NCI-H69 (cell line): ENCODE measurements at places on chromosomes 13 and 19.

- peak; percentile 11 for DNase-seq
These were observed 106.1 kb upstream of the DOCK9 start for GRCh38 chr13:99083981-99084380.

- DNase-seq: no peak
These were observed 193.2 kb downstream of the POU4F1 start for GRCh38 chr13:78410164-78410563.

- no peak for DNase-seq
These were observed 3.6 kb downstream of the ONECUT3 start for GRCh38 chr19:1756705-1757465.

- no peak for DNase-seq
These were observed 283.0 kb downstream of the SHISA2 start for GRCh38 chr13:25768838-25769237.

DNA sequence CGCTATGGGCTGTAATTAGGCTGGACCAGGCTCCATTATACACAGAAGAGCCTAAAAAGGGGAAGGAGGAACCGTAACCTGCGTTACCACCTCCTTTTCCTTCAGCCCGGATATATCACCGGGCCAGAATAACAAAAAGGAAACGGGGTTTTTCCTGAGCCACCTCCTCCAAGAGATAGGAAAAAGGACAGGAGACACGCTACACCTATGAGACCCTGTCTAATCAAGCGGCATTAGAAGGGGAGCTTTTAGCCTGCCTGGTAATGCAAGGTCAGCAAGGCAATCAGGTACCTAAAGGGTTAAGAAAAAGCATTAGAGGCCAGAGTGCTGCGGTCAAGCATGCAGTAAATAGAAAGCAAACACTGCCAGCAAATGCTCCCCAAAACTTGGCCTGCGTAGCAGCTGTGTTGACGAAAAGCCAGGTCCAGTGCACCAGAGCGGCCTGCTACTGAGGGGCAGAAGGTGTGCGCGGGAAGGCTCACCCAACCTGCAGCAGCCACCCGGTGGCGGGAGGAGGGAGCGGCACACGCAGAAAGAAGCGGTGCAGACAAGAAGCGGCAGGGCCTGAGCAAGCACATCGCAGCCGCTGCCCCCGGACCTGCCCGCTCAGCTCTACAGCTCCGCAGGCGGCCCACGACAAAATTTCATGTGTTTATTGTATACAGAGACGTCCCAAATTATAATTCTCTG lies 1466.1 kb downstream of the UQCRFS1 start:
- peak; percentile 16 for DNase-seq

- DNase-seq: no peak
These were observed 15.3 kb upstream of the ARHGEF18 start for GRCh38 chr19:7333198-7334118.

GRCh38 chr19:35118268-35119020 lies 2.8 kb downstream of the FXYD3 start:
- peak; percentile 41 for DNase-seq

GRCh38 chr13:74229242-74229641 lies 95.0 kb upstream of the KLF12 start:
- DNase-seq: no peak

DNA sequence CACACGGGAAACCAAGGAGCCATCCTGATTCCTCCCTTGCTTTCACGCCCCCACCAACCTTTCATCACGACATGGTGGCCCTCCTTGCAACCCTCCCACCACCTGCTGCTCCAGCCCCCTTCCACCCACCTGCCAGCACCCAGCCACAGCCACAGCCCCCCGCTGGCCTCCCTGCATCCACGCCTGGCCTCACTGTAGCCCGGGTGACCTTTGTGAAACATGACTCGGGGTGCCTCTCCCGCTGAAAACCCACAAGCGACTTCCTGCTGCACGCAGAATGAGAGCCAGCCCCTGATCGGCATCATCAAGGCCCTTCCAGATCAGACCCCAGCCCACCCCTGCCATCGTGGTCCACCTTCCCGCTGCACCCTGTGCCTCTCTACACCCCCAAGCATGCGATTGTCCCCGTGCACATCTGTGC lies 14.9 kb downstream of the POP4 start:
- no peak for DNase-seq

DNA sequence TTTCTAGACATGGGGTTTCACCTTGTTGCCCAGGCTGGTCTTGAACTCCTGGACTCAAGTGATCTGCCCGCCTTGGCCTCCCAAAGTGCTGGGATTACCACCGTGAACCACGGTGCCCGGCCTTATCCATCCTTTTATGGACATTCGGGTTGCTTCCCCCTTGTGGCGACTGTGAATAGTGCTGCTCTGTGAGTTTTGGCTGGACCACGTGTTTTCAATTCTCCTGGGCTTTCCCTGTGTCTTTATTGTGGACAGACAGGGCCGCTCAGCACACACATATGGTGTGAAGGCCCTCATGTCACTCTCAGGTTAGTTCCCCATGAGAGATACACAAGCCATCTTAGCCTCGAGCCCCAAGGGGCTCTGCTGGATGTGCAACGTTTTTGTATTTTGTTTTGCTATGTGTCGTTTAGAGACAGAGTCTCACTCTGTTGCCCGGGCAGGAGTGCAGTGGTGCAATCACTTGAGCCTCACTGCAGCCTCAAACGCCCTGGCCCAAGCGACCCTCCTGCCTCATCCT lies 40.5 kb downstream of the MAU2 start:
- DNase-seq: peak; percentile 94

DNA sequence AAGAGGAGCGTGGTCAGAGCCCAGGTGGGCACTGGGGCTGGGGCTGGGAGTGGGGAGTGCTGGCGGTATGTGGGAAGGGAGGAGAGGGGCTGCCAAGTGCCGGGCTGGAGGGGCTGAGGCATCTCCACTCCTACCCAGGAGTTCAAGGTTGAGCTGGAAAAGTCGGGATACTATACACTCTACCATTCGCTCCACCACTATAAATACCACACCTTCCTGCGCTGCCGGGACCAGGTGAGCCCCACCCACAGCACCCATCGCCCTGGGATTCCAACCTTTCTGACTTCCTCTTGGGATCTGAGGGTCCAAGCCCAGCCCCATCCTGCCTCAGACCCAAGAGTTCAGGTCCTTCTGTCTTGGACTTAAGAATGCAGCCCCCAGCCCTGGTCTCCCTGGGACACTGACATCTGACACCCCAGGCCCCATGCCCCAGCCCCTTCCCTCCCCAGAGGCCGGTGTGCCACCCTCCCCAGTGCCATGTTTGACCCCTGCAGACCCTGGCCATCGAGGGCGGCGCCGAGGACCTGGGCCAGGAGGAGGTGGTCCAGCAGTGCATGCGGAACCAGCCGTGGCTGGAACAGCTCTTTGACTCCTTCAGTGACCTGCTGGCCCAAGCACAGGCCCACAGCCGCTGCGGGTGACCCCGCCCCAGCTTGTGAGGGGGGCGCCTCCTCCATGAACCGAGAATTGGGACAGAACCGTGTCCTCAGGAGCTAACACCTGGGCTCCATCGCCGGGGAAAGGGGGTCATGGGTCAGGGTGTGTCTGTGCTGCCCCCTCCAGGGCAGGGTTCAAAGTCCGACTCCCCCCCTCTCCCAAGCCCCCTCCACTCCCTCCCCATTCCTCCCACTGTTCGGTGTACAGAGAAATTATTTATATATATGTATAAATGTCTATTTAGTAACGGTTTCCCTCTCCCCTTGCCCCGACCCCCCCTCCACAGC lies 14.7 kb downstream of the RRAS start:
- DNase-seq: no peak

- no peak for DNase-seq
These were observed 69.2 kb upstream of the TM9SF2 start for GRCh38 chr13:99431927-99432608.

GRCh38 chr13:113499936-113500335 lies 9.4 kb upstream of the DCUN1D2 start:
- DNase-seq: no peak

DNA sequence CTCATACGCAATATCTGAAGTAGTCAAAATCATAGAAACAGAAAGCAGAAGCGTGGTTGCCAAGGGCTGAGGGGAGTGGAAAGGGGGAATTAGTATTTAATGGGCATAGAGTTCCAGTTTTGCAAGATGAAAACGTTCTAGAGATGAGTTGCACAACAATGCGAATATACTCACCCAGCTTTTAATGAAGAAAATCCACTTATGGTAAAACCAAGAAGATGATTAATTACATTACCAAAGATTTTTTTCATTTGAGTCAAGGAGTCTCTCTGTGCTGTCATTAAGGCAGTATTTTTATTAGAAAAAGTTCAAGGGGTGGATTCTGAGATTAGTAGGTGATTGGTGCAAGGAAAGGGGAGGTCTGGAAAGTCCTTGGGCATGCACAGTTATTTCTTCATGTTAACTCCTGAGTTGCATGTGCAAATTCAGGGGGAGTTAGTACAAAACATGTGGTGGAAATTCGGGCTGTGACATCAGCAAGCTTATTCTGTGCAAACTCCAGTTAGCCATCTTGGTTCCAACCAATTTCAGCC lies 6.9 kb upstream of the CBY2 start:
- no peak for DNase-seq

DNA sequence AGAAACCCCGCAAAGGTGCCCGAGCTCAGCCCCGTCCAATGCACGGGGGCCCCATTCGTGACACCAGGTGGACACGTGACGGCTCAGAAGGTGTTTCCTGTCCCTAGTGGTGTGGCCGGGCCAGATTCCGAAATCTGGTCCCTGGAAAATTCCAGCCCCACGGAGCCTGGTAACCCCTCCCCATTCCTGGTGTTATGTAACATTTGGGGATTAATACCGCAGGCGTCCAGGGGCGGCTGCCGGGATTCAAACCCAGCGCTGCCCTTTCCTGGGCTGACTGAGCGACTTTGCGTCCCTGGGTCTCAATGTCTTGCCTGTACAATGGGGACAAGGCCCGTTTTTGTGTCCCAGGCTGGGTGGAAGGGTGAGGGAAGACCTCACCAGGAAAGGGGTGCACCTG lies 1.0 kb upstream of the PLK5 start:
- no peak for DNase-seq

GRCh38 chr13:99256283-99256682 lies 1.9 kb downstream of the GPR18 start:
- no peak for DNase-seq

GRCh38 chr19:4284176-4284958 lies 5.3 kb downstream of the SHD start:
- DNase-seq: peak; percentile 75

DNA sequence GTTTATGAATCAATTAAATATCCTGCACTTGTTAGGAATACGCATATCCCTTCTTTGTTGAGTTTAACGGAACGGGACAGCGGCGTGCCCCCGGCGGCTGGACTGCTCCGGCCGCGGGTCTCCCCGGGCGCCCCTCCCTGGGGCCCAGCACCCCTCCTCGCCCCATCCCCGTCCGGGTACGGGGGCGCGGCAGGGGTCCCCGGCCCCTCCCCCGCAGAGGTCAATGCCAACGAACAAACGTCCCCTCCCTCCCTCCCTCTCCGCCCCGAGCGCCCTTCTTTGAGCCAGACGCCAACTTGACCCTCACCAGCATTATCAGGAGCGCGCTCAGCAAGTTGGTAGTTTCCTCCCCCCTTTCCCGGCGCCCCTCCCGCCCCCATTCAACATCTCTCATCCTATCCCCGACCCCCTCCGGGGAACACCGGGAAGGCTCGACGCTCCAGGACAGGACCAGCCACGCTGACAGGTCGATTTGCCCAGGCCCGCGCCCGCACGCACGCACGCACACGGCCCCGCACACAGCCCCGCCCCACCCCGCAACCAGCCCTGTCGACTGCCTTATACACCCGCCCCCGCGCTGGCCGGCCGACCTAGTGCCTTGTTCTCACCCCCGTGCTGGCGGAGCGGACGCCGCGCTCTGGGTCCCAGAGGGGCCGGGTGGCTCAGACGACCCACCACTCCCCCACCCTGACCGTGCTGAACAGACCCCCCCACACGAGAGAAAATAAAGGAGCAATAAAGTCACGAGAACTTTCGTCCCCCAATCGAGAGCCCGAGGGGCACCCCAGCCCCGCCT lies 5.0 kb downstream of the LYL1 start:
- DNase-seq: peak; percentile 36

DNA sequence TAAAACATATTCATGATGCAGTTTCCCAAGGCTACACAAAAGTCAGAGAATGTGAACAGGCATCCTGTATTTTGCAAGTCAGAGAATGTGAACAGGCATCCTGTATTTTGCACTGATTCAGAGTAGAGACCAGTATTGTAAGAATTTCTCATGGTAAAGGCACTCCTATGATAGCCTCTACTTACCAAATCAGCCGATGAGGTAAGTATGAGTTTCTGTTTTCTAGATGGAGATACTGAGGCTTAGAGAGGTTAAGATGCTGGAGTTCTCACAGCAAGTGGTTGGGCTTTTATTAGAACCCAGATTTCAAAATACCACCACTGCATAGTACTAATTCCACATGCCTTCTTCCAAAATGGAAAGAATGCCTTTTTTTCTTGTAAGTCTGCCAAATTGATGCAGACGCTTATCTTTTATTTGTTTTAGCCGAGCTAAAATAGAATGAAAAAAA lies 12.3 kb downstream of the TPT1 start:
- no peak for DNase-seq

GRCh38 chr13:111902726-111903125 lies 164.2 kb upstream of the SOX1 start:
- DNase-seq: no peak

- peak; percentile 2 for DNase-seq
These were observed 11.3 kb downstream of the GPR12 start for GRCh38 chr13:26749285-26749684.

DNA sequence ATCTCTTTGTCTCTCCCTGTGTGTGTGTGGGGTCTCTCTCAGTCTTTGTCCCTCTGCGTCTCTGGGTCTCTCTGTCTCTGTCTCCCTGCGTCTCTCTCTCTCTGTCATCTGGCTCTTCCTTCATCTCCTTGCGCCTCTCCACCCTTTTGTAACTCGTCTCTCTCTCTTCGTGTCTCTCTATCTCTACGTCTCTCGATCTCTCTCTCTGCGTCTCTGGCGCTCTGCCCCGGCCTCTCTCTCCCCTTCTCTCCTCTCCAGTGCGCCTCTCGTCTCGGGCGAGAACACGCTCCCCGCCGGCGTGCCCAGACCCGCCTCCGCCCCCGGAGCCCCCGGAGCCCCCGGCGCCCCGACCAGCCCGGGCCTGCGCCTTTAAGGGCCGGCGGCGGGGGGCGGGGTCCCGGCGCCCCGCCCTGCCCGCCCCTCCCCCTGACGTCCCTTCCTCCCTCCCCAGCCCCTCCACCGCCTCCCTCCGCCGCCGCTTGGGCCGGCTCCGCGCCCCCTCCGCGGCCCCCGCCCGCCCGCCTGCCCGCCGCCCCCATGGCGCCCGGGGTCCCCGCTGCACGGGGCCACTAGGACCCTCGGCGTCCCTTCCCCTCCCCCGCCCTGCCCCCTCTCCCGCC lies at the start of gene MARK4:
MARK4 (plus strand) TSS at position 440 of the 620 bp plus-strand sequence. CDS start 318 bp downstream, outside the sequence.
- DNase-seq: peak; percentile 79

DNA sequence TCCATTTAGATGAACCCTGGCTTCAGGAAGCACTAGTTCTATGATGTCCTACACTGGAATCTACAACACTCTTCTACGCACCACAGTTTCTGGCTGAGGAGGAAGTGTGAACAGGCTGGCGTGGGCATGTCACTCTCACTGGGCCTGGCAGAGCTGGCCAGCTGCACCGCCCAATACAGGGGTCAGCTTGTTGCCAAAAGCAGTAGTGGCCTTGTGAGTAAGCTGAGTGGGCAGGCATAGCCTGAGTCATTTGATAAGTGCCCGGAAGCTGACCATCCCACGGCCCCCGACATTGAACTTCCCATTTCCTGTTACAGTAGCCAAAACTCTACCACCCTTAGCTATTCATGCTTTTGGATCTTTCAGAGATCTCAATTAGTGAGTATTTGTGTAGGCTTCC lies 240.9 kb upstream of the SERP2 start:
- no peak for DNase-seq
